Stimulated activated CD8-positive, alpha-beta memory T cell treated with anti-CD3 and anti-CD28 coated beads, Interleukin-7, amount 100 ng/mL, for 1 hour (primary cell): ENCODE measurements at places on chromosomes 1 and 21.

- DNase-seq = no peak
Measured at GRCh38 chr1:182083851-182084486, 22.5 kb upstream of the ZNF648 start.

DNA sequence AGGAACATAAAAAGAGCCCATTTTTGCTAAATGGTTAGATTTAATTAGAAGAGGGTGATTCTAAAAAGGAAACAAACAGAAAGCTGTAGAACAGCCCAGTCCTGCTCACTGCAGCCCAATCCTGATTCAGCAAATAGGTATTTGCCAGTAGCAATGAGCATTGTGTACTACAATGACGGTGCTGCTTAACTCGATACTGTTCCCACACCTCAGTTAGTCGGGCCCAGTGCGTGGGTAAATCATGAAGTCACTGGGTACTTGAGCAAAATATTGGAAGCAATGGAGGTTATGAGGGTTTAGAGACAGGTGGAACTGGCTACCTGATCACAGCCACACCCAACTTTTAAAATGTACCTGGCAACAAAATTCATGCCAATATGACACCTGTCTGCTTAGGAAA lies 101.5 kb upstream of the ADGRL2 start:
- no peak for DNase-seq

DNA sequence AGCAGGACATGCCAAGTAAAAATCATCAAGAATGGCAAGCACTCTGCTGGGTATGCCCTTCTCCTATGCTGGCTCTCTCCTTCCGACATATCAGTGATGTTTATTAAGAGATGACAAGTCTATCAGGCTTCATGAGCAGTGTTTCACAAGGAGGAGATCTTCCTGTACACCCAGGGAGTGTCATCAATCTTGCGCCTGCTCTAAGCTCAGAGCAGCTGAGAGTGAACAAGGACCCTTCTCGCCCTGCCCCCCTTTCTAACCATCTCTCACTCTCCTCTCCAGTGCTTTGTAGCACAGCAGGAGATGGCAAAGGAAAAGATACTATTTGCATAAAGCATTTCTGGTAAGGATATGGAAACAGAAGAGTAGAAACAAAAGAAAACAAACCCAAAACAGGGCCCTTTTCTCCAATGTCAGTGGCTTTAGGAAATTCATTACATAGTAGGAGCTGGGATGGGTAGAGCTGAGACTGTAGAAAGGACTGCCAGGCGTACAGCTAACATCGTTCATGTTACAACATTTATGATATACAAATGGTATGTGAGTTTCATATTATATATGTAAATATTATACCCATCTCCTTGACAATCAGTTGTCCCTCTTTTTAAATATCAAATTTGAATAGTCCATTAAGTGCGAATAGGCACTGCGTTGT lies 201.7 kb downstream of the NUF2 start:
- no peak for DNase-seq

DNA sequence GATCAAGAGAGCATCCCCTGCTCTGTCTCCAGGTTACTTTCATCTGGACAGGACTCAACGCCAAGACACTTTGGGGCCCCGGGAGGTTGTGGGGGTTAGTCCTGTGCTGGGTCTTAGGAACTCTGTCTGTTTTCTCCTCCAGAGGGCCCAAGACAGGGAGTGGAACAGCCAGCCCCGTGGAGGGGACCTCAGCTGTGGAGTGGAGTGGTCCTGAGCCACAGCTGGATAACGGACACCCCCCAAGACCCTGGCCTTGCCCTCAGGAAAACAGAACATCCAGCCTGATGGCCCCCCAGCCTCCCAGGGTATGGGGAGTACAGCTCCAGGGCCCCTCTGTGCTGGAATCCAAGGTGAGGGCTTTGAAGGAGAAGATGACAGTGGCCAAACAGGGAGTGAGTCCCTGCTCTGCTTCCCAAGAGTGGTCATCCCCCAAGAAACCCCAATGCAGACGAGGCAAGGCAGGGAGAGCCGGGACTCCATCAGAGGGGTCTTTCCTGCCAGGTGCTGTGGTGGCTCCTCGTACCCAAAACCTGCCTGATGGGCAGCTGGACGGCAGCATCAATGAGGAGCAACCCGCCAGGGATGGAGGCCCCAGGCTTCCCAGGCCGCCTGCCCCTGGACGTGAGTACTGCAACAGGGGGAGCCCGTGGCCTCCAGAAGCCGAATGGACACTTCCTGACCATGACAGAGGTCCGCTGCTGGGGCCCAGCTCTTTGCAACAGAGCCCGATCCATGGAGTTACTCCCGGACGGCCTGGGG lies 3.5 kb downstream of the KIAA1614 start:
- DNase-seq = no peak

GRCh38 chr1:201254625-201255478 lies 28.5 kb upstream of the PKP1 start:
- peak; percentile 13 for DNase-seq

DNA sequence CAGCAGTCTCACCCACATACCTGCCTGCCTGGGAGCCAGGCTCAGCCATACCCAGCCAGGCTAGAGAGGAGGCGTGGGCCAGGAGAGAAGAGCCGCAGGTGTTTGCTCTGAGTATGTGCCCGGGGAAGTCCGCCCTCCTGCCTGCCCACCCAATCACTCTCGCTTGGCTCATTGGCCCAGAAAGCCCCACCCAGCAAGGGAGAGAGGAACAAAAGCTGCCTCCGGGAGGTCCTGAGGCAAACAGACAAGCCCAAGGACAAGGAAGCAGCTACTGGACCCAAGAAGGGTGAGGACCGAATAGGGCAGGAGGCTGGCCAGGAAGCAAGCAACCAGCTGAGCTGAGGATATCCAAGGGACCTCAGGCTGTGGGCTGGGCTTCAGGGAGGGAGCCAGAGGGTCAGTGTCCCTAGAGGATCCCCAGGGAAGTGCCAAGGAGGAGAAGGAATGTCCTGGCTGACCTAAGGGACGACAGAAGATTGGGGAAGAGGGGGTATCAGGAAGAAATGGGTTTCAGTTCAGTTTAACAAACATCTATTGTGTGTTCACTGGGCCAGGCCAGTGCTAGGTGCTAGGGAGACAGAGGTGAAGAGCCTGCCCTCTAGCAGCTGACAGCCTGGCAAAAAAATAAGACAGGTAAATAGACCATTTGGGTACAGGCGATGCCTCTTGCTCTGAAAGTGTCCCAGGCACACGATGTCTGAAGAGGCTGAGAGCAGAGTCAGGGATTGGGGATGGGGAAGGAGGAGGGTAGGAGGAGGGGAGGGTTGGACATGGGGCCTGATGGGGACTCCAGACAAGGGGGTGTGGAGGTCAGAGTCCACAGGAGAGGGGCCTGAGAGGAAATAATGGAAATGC lies at the start of gene GJB4:
GJB4 (plus strand) TSS at position 238 of the 855 bp plus-strand sequence. CDS start 1,515 bp downstream, outside the sequence.
- no peak for DNase-seq

DNA sequence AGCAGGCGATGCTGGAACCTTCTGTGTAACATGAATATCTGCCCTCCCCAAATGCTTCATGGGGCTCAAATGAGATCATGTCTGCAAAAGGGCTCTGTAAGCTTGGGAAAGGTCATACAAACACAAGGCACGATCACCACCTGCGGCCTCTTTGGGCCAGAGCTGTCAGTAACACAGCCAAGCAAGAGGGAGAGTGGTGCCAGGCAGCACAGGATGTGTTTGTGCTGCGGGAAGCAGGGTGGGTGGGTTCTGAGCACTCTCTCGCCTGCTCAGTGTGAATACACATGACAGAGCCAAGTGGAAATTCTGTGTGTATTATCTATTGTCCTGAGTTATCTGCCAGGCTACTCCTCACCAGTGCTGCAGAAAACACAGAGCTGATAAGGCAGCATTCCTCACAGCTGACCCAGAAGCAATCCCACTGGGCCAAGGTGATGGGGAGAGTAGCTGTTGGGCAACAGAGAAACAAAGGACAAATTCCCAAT lies 101.2 kb downstream of the LAMC2 start:
- DNase-seq = no peak
